ENCODE measurements at places on chromosomes 7 and 10. TPM values are rescaled to one million over a fixed set of nuclear protein-coding genes. Genes with fewer than 3 reads are reported as not detected.

Gene ITPRID1
- total RNA-seq, result not detected

Gene CPXM2
- 0.26 TPM for total RNA-seq

DNA sequence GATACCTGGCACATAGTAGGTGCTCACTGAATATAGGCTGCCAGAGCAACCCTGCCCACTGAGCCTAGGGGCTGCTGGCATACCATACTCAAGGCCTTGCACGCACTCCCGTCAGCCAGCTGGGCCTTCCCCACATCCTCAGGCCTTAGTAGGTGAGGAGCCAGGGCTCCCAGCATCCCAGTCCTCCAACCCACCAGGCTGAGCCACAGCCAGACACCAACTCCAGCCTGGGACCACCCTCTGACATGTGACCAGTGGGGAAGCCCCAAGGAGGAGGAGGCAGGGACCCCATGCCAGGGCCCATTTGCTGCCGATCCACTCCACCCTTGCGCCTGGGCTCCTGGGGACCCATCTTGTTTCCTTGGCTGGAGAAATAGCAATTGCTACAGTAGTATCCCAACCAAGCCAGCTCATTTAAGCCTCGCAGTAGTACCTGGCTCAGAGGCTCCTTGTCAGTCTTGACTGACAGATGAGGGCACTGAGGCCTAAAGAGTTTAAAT is 11.4 kb downstream of the SLIT1 start:
- DNase-seq, result no peak

GRCh38 chr10:1345368-1345767 is 289.2 kb downstream of the WDR37 start:
- no peak for DNase-seq

- DNase-seq, result no peak
Observed at GRCh38 chr7:80373429-80374032, 138.3 kb downstream of the GNAT3 start.

Gene NUDT13
- 1.3 TPM for total RNA-seq

DNA sequence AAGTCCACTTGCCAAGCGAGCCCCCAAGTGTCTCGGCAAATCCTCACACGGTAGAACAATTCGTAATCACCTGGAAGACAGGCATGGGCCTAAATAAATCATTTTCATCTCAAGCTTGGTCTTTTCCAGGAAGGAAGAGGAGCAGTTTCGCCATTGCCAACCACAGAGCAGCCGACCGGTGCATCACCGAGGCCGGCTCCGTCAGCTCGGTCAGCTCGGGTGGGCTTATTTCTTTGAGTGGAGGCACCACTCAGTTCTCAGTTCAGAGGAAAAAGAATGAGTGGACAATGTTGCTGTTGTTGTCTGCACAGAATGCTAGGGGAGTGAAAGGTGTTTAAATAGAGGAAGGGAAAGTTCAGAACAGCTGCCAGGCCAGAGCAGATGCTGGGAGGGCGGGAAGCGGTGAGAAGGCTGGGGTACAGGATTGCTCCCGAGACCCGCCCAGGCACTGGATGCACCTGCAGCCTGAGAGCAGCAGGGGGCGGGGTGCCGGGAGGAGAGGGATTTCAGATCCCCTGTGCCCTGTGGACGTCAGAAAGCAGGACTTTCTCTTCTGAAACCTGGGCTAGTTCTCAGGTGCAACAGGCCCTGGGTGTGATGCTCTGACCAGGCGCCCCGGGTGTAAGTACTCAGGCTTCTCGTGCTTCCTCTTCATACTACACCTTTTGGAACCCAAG is 17.7 kb upstream of the IGFBP3 start:
- DNase-seq, result no peak

Gene PRSS37
- not detected for total RNA-seq

Gene CCAR1
- total RNA-seq, result 20.7 TPM

- DNase-seq, result no peak
Observed at GRCh38 chr7:10908600-10908999, 65.1 kb upstream of the PHF14 start.

Gene BHLHA15
- total RNA-seq, result 0.51 TPM

- DNase-seq, result peak; percentile 34
Observed at GRCh38 chr7:96328016-96328415, 6.1 kb upstream of the SLC25A13 start.

DNA sequence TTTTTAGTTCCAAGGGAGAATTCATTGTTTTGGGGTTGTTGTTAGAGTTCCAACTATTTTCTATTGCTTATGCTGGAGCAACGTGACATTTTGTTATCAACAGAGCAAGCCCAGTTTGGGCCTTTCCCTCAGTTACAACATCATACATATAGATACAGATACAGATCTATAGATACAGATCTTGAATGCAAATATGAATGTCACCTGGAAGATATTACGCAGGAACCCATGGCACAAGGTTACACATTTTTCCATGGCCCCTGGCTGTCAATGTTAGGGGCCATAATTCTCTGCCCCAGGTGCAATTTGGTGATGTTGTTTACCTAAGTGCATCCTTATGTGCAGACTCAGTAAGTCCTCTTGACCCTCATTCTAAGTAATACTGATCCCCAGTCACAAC is 3.6 kb upstream of the PODXL start:
- no peak for DNase-seq

DNA sequence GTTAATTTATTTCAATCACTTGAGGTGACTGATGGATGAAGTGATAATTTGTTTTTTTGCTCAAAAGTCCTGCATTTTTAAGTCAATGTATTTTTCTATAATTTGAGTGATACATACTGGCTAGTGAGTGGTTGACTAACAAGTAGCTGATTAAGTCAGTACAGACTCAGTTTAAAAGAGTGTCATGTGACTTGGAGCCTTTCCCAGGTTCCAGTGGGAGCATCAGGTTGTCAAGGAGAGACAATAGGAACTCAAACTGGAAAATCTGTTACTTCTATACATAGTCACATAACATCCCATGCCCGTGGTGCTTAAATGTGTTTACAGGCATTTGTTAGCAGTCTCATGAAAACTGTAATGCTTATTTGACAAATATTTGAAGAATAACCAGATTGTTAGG is 154.7 kb downstream of the ANK3 start:
- peak; percentile 65 for DNase-seq

- DNase-seq, result no peak
Observed at GRCh38 chr7:39259391-39260003, 281.8 kb downstream of the POU6F2 start.

DNA sequence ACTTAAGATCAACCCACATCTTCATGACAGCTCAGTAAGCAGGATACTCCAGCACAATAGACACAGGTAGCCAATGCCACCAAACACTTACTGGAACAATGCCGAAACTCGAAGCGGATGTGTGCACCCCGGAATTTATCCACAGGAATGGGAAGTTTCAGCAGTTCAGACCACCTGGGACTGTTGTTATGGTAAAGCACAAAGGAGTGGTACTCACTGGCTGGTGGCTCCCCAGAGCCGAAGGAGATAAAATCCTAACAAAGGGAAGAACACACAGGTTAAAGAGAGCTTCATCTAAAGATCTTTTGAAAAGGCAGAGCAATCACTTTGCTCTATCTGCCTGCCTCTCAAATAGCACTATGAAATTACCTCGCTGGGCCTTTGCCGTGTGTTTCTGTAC is 305.9 kb downstream of the DOCK4 start:
- DNase-seq, result no peak

Measured in dermis microvascular lymphatic vessel endothelial cell (primary cell).